Pulmonary artery endothelial cell (primary cell): ENCODE measurements at places on chromosomes 11 and 22. TPM values are rescaled to one million over a fixed set of nuclear protein-coding genes. Genes with fewer than 3 reads are reported as not detected.

GRCh38 chr11:19918302-19919049 lies 205.8 kb downstream of the NAV2 start:
- DNase-seq = no peak

The CHID1 gene
- total RNA-seq = 45.0 and 46.8 TPM in 2 replicates

The PANX3 gene
- total RNA-seq = not detected in 2 replicates

The OR5A1 gene
- not detected in 2 replicates for total RNA-seq

DNA sequence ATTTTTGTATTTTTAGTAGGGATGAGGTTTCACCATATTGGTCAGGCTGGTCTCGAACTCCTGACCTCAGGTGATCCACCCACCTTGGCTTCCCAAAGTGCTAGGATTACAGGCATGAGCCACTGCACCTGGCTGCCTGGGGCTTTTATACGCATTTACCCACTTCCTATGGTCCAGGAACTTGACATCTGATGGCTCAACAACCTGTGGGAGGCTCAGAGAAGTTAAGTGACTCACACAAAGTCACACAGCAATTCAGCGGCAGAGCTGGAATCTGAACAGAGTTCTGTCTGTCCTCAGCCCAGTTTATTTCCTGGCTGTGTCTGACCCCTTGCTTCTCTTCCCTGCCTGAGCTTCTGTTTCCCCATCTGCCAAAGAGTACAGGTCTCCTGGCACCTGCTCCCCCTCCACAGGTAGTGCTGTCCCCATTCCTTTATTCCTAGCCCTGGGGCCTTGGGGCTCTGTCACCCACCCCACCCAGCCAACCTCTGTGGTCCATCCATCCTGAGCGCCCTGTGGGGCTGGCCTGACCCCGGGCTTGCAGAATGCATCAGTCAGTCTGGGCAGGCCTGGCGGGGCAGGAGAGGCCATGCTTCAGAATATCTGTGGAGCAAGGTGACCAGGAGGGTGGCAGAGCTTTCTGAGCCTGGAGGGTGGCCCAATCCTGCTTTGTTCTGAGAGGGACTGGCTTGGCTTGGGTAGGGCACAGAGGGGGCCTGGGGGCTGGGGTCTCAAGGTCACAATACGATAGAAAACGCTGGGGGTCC lies 50.6 kb downstream of the CACNA1I start:
- DNase-seq = no peak
